NCI-H1930 (cell line): ENCODE measurements at places on chromosomes 12 and 14.

- DNase-seq: no peak
These were observed 20.1 kb downstream of the PACS2 start for GRCh38 chr14:105334383-105335230.

GRCh38 chr14:32606301-32606700, 277.2 kb downstream of the AKAP6 start:
- no peak for DNase-seq

- DNase-seq: no peak
These were observed 3.5 kb downstream of the DEGS2 start for GRCh38 chr14:100155756-100156616.

DNA sequence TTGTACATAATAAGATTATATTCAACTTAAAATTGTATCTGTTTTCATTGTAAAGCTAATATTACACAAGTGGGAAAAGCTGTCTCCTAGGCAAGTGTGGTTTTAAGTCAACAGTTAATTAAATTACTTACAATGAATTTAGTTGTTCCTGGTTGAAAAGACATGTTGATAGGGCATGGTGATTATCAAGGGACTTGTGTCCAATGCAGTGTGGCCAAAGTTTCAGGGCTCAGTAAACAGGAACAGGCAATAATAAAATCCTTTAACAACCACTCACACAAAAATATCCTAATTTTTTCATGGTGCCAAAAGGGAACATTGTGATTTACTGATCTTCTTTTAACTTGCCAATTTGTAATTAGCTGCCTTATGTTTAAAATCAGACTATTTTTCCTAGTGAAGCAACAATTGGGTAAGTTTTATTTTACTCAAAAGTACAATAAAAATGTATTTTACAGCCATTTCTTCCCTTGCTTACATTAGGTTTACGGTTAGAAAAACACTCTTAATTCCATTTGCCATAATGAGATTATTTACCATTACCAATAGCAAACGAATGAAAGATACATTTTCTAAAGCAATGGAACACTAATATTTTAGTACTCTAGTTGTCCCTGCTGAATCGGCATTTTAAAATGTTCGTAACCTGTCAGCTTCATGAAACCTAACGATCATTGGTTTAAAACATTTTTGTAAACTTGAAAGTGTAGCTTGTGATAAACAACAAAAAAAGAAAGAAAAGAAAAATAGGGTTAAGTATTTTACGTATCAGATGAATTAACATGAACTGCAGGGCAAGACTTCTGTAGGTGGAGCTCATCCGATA, 1.8 kb upstream of the WNK1 start:
- peak; percentile 72 for DNase-seq

GRCh38 chr12:64218597-64218996, 3.5 kb downstream of the KICS2 start:
- DNase-seq: no peak

GRCh38 chr12:104958001-104958804, at the start of gene SLC41A2:
TSS of gene SLC41A2 (minus strand) at chr12:104958290. CDS start at chr12:104928527, 29,763 bp downstream.
- DNase-seq: peak; percentile 77

DNA sequence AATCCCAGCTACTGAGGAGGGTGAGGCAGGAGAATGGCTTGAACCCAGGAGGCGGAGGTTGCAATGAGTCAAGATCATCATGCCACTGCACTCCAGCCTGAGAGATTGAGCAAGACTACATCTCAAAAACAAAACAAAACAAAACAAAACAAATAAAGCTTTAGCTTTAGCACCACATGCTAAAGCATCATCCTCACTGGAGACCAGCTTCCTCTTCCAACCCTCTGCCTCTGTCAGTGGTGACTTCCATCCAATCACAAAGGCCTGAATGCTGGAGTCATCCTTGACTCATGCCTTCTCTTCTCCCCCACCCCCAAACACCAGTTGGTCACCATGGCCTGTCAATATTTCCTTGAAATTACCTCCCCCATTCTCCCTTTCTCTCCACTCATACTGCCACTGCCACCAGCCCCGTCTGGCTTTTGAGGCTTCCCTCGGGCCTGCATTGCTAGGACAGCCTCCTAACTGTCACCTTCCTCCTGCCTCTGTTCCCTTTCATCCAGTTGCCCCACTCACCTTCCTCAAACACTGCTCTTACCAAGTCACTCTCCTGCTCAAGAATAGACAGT, 1.4 kb downstream of the ZNF385A start:
- DNase-seq: no peak

- no peak for DNase-seq
These were observed 15.4 kb upstream of the MIA2 start for GRCh38 chr14:39218171-39218769.

- no peak for DNase-seq
These were observed 92.3 kb upstream of the FERMT2 start for GRCh38 chr14:53043027-53043581.

DNA sequence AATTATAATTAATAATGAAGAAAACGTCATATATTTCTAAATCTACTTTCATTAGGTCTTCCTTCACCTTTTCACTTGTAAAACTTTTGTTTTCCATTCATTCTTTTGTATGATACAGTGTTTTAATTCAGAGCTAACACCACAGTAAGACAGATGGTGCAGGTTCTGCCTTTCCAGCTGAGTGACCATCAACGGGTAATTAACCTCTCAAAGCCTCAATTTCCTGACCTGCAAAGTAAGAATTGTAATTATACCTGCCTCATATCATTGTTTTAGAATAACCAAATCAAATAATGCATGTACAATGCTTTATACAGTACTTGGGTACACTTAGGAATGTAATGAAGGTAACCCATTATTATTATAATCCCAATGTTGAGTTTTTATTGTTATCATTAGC, 157.6 kb downstream of the FOXA1 start:
- DNase-seq: no peak

GRCh38 chr12:84763107-84763506, 149.5 kb downstream of the SLC6A15 start:
- DNase-seq: no peak

- no peak for DNase-seq
These were observed 113.8 kb downstream of the EGLN3 start for GRCh38 chr14:33836900-33837577.

DNA sequence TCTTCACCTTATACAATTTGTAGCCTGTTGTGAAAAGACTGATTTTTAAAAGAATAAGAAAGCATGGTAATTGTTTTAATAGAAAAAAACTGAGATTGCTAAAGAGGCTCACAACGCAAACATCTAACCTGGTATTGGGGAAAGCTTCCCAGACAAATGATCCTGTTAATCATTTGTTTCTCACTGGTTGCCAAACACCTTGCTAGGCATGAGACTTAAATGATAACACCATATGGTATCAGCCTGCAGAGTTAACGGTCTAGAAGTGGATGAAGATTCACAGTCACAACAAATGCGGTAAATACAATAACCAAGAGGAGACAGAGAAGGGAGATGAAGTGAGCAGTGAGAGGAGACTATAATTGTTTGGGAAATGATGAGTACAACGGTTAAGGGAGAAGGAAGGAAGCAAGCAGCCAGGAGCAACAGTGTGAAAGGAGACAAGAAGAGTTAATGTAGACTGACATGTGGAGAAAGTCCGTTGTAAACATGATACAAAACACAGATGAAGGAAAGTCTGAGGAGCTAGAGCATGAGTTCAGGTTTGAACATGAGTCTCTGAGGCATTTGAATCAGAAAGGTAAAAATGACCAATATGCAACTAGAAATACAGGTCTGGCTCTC, 19.8 kb downstream of the GXYLT1 start:
- DNase-seq: no peak

- DNase-seq: no peak
These were observed 104.9 kb upstream of the PMCH start for GRCh38 chr12:102302553-102302952.

DNA sequence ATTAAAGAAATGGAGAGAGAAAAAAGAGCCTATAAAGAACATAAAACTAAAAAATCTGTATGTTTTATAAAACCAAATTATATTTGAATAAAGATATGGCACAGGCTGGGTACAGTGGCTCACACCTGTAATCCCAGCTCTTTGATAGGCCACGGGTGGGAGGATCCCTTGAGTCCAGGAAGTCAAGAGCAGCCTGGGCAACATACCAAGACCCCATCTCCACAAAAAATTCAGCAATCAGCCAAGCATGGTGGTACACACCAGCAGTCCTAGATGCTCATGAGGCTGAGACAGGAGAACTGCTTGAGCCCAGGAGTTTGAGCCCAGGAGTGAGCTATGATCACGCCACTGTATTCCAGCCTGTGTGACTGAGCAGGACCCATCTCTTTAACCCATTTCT, 74.9 kb downstream of the EPS8 start:
- DNase-seq: no peak

GRCh38 chr12:68462803-68463202, 130.6 kb upstream of the MDM1 start:
- no peak for DNase-seq

DNA sequence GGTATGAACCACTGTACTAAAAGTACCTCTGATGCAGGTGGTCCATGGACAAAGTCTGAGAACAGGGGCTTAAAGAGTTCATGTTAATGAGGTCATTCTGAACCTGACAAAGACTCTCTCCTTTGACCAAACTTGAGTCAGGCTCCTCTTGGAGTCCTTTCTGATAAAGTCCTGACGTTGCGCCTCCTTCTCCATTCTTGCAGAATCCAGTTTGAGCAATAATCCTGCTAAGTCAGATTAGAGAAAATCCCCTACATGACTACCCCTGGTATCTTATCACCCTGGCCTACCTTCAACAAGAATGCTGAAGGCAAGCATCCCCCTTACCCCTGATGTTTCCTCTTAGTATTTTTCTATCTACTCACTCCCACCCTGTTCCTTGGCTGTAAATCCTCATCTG, 46.0 kb upstream of the ISM2 start:
- DNase-seq: no peak

DNA sequence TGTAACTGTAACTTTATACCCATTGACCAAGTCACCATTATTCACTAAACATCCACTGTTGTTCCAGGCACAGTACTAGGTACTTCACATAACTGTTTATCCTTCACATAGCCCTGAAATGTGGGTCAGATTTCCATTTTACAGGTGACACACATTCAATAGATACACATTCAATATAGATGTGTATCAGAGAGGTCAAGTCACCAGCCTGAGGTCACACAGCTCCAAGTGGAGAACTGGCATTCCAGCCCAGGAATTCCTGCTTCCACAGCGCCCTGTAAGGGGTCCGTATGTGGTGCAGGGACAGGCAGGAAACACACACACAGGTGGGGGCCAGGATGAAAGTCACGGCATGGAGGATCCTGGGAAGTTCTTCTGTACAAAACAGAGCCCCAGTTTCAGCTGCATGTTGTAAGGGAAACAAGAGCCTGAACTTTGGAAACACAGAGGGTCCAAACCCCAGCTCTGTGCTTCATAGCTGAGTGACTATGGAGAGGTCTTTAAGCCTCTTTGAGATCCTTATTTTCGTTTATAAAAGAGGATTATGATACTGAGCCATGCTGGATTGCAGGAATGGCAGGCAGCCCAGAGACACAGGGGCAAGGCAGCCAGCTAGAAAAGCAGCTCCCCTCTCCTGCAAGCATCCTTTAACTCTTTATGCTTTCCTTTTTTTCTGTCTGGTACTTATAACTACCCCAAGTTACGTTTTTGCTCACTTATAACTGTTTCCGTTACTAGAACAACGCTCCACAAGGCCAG, 50.3 kb upstream of the DICER1 start:
- no peak for DNase-seq

DNA sequence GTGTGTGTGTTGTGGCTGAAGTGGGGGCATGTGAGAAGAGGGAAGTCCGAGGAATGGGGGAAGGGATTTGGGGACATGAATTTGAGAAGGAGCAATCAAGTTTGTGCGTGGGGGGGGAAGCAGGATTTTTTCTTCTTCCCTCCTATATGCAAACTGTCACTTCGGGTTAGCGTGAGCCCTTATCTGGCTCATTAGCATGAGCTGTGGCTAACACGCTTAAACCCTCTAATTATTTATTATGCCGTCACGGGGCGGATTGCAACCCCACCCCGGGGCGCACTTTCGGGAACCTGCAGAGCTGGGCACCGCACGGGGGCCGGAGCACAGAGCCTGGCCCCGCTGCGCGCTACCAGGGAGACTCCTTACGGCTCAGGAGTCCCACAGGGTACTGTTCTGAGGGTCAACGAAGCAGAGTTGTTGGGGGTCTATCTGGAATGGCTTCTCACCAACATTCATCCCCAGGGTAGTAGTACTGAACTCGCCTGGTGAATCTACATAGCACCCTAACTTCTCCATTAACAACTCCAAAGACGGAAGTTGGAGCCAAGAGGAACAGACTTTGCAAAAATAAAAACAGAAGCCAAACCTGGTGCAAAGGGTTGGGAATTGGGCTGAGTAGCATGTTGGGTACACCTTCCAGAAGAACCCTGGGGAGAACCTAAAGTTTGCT, 6.4 kb upstream of the ASCL1 start:
- no peak for DNase-seq

DNA sequence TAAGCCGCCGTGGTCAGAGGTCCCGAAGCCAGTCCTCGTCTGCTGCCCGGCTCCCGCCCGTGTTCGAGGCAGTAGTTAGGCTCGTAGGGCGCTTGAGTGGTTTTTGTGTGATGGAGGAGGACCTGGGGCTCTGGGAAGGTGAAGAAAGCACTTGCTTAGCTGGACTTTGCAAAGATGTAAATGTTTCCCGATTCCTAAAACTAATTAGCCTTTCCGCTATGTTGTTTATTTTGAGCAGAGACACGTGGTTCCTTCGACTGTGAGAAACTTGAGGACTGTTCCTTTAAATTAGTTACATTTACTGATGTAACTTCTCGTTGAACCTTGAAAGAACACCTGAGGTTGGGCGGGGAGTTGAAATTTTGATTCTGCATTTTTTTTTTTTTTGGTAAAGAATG, 33.9 kb downstream of the MIA2 start:
- DNase-seq: no peak

- no peak for DNase-seq
These were observed 32.6 kb downstream of the RPH3A start for GRCh38 chr12:112824166-112824565.

- DNase-seq: no peak
These were observed 24.7 kb upstream of the CSRNP2 start for GRCh38 chr12:51108136-51108535.

DNA sequence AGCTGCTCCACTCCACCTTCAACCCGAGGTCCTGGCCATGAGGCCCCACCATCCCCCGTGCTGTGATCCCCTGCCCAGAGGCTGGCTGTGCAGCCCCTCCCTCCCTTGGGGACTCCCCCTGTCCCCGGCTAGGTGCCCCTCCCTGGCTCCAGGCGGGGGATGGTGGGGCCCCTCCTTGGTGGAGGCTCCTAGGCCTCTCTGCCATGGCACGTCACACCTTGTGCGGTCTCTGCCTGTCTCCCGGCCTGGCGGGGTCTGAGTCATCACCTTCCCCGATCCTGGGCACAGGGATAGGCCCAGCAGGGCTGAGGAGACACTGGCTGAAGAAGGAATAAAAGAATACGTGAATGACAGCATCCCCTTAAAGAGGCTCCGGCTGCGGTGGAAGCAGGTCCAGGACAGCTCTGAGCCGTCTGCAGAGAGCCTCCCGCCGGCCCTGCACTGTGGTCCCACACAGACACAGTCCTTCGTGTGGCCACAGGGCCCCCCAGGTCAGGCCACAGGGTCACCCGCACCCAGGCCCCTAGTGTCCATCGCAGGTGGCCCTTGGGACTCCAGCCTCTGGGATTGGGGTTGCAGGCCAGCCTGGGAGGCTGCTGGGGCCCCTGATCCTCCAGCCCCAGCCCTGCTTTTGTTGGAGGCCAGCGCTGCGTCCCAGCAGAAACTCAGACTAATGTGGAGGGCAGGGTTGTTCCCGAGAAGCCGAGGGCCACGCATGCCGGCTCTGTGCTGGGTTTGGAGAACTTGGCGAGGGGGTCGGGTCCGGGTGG, 43.6 kb downstream of the KIF26A start:
- no peak for DNase-seq

GRCh38 chr14:101125719-101126651, 222.5 kb upstream of the RTL1 start:
- no peak for DNase-seq
